ENCODE measurements at places on chromosomes 7 and 10.

- no peak for DNase-seq
Measured at GRCh38 chr7:94303695-94304094, 91.0 kb upstream of the COL1A2 start.

DNA sequence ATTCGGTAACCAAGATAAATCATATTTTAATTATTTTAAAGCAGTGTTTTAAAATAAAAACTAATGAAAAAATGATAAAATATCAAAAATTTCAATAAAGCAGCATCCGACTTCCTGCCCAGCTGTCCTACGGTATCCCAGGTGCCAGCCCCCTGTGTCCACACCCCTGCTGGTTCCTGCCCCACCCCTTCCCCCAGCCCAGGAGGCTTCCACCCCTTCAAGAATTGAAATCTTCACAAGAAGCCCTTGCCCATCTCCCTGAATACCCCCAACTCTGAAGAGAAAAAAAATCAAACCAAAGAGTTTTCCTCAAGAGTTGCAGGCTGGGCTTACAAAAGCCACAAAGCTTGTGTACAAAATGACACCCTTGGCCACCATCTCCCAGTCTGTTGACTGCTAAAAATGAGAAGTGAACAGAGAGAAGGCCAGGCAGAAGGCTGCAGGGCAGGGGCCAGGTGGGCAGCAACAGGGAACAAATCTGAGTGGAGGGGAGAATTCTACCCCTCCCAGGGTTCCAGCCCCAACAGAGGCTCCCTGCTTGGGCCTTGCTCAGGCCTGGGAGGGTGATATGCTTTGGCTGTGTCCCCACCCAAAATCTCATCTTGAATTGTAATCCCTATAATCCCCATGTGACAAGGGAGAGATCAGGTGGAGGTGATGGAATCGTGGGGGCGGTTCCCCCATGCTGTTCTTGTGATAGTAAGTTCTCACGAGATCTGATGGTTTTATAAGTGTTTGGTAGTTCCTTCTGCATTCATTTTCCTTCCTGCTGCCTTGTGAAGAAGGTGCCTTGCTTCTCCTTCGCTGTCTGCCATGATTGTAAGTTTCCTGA lies 14.5 kb downstream of the GPRIN2 start:
- DNase-seq, result no peak

DNA sequence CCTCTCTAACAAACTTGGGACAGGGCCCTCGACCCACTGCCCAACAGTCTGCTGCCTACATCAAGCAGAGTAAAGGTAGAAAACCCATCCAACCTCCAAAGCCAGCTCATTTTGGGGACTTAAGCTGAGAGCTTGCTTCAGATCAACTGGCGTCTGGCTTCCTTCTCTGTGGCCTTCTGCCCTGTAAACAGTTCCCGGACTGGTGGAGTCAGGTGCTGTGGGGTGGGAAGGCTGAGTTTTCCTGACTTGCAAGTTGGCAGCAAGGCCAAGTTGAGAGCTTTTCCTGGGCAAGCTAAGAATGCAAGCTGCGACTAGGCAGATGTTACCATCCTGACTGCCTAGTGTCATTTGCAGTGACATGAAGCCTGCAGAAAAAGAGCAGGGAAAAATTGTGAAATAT lies 3.7 kb downstream of the GALNT17 start:
- DNase-seq, result no peak

GRCh38 chr7:116167177-116167576 lies 43.2 kb upstream of the TES start:
- no peak for DNase-seq

DNA sequence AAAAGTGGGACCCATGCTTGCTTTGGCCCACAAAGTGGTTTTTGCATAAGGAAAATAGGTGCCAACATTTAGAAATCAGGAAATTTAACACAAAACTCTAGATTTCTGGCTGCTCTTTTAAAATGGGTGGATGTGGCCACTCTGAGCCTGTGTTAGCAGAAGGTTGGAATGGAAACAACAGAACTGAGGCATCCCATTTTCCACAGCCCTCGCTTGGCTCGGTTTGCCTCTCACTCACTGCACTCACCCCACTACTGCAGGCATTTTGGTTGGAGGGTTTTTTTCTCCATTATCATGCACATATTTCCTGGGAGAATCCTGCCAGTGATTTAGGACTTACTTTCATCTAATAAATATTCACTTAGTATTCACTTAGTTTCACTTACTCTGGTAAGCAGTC lies 178.9 kb downstream of the BICC1 start:
- DNase-seq, result no peak

DNA sequence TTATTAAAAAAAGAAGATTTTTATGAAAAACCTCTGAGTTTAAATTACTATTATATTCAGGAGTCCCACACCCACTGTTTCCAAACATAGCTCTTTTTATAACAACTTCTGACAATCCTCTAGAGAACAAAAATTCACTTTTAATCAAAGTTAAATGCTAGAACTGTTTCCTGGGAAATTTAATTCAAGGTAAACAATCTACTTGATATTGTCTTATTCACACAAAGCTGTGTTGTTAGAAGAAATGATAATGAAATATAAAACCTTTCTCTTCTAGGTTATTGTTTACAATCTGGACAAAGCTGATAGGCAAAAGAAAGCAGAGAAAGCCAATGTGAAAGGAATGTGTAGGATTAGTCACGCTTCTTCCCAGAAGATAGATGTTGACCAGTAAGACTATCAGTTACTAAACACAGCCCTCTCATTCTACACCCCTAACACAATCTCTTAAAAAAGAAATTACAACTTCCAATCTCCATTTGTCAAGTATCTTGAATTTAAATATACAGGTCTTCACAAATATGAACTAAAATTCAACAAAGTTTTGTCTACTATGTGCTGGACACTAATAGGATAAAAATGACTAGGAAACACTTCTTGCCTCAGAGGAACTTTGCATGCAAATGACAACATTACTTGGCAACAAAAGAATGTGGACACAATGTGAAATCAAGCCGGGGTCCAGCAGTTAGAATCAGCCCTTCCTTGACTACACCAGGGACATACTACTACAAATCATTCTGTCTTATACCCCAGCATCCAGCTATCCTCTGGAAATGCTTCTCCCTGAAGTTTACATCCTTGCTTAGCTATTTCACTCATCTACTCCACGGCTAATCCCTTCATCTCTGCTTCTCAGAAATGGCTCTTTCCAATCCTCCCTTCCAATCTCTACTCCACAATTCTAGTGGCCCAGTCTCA lies 123.7 kb downstream of the IMMP2L start:
- no peak for DNase-seq

- DNase-seq, result no peak
Measured at GRCh38 chr10:86103391-86104101, 263.0 kb downstream of the GRID1 start.

- no peak for DNase-seq
Measured at GRCh38 chr10:16141499-16141898, 281.2 kb upstream of the MINDY3 start.

GRCh38 chr7:152660021-152660420 lies 15.9 kb downstream of the XRCC2 start:
- no peak for DNase-seq

DNA sequence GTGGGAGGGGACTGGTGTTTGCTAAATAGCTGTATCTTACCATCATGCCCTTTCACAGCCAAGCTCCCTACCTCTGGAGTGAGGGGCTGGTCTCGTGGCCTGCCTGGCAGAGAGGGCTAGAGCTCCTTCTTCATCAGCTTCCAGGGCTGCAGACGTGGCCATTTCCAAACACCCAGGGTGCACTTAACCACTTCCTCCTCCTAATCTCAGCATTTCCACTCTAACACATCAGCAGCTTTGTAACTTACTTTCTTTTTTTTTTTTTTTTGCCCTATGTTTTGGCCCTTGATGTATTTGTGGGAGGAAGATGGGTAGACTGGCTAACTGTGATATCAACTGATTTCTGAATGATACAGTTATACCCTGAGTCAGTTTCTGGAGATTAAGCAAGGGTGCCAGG lies 27.4 kb downstream of the LRRC4 start:
- DNase-seq, result no peak

DNA sequence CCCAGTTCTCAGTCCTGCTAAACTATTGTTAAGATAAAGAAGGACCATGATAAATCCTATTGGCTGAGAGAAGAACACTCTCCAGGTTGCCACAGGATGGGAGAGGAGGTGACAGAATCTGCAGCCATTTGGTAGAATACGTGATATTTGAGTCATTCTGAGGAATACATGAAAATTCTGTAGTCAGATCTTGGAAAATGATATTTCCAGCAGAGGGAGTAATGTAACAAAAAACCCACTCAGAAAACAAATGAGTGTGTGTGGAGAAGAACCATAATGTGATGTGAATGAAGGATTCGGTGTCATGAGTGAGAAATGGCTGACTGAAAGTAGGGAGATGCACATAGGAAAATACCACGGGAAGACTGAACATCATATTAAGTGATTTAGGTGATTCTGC lies 128.5 kb upstream of the PFKP start:
- DNase-seq, result no peak

DNA sequence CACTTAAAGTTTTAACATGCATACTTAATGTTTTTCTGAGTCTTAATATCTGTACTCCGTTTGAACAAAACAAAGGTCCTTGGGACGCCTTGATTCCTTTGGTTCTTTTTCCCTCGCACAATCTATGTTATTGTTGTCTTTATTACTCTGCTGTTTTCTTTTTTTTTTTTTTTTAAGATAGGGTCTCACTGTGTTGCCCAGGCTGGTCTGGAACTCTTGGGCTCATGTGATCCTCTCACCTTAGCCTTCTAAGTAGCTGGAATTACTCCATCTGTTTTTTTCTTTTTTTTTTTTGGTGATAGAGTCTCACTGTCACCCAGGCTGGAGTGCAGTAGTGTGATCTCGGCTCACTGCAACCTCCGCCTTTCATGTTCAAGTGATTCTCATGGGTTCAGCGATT lies 13.2 kb downstream of the MLLT10 start:
- no peak for DNase-seq

DNA sequence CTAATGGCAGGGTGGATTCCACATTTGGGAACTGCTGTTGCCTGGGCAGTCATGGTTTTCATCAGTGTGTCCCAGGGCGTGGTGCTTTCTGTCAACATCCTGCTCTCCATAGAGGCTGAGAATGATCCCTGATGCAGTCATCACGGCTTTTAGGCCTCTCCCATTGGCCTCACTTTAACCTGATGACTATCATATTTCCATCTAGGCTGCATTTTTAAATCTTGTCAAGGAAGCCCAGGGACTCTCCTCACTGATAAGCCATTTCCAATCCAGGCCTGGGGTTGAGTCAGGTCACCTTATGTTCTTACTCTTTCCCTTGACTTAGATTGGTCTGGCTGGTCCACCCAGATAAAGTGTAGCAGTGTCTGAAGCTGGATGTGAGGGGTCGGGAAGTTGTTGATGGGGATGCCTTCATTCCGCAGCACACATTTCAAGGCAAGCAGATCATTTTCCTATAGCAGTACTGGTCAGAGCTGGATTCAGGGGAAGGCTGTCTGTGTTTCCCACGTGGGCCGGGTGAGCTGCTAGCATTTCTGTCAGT lies 177.0 kb downstream of the AUTS2 start:
- DNase-seq, result no peak

DNA sequence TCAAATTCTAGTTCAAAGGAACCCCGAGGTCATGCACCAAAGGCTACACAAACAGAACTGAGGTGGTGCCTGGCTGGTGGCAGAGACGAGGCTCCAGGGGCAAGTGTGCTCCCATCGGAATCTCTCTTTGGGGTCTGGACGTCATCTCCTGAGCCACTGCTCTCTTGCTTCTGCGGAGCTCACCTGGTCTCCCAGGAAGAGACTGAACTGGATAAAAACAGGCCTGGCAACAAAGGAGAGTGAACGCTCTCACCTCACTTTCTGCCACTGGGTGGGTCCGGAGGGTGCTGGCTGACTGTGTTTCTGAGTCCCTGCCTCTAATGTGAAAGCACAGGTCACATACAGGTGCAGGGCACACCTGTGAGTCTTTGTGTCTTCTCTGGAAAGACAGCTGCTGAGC lies 22.4 kb downstream of the VIPR2 start:
- no peak for DNase-seq

- no peak for DNase-seq
Measured at GRCh38 chr7:386385-386784, 96.4 kb downstream of the FOXL3 start.

- DNase-seq, result no peak
Measured at GRCh38 chr10:14761372-14761771, 13.3 kb downstream of the FAM107B start.

GRCh38 chr7:86094166-86094669 lies 549.5 kb upstream of the GRM3 start:
- DNase-seq, result no peak

DNA sequence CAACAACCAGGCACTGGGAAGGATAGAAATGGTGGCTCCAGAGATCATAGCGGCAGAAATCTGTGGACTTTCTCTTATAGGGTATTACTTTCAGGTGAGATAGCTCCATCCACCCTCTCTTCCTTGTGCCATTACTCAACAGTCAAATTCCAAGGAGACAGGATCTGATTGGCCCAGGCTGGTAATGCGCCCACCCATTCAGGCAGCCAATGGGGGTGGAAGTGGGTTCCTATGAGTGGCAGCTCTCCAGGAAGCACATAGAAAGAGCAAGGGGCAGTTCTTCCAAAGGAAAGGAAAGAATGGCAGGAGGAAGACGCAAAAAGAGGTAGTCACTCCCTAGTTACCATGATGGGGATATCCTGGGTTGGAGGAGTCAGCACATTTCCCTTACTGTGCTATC lies 94.4 kb downstream of the STRA8 start:
- DNase-seq, result no peak

DNA sequence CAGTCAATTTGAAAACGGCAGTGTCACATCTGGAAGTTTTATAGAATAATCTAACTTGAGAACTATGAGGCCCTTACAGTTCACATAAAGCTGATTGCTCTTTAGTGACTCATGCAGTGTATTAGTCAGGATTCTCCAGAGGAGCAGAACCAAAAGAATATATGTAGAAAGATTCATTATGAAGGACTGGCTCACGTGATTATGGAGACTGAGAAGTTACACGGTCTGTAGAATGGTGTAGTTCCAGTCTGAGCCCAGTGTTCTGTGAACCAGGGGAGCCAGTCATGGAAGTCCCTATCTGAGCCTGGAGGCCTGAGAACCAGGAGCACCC lies 21.5 kb downstream of the RBM33 start:
- DNase-seq, result no peak

- no peak for DNase-seq
Measured at GRCh38 chr10:78384049-78384431, 350.4 kb downstream of the RPS24 start.

DNA sequence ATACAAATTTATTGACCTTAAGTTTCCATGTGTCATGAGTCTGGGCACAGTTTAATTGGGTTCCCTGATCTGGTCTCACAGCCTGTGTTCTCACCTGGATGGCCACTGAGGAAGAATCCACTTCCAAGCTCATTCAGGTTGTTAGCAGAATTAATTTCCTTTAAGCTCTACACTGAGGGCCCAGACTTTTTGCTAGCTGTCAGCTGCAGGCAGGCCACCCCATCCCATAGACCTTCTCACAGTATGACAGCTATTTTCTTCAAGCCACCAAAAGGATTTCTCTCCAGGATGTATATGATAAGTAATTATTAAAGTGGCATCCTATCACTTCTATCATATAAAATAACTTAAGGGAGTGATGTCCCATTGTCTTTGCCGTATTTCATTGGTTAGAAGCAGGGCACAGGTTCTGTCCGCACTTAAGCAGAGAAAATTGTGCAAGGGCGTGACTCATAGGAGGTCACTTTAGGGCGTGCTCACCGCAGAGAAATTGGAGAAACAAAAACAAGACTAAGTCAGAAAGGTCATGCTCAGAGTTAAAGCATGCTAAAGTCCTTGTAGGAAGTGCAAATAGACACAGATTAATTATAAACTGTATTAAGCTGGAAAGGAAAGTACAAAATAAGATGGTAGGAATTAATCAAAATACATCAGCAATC lies 109.9 kb downstream of the AHR start:
- DNase-seq, result no peak

- peak; percentile 37 for DNase-seq
Measured at GRCh38 chr10:43287056-43288007, 20.5 kb upstream of the RASGEF1A start.
